ENCODE measurements at places on chromosomes 1 and 21.

DNA sequence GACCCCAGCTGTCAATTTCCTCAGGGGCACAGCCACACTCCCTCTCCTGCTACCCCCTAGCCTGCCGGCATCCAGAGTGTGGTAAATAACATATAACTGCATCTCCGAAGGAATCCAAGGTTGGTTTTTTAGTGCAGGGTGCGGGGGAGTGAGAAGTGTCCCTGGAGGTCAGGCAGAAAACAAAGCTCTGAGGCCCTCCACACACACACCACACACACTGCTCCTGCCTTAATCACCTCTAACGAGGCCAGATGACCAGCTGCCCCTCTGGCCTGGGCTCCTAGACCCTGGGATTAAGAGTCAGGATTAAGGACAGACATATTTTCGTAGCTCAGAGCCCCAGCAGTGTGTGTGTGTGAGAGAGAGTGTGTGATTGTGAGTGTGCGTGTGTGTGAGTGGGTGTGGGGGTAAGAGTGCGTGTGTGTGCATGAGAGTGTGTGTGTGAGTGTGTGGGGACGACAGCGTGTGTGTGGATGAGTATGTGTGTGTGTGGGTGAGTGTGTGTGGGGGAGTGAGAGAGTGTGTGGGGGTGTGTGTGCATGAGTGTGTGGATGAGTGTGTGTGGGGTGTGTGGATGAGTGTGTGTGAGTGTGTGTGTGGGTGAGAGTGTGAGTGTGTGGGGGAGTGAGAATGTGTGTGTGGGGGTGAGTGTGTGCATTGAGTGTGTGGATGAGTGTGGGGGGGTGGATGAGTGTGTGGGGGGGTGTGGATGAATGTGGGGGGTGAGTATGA, 14.6 kb downstream of the SDC3 start:
- DNase-seq: no peak

GRCh38 chr1:107877092-107877491, 87.9 kb downstream of the VAV3 start:
- peak; percentile 79 for DNase-seq

GRCh38 chr1:92184632-92185031, 33.1 kb upstream of the C1orf146 start:
- DNase-seq: no peak

- peak; percentile 45 for DNase-seq
These were observed 5.1 kb downstream of the TLCD4 start for GRCh38 chr1:95122151-95122697.

GRCh38 chr1:3015744-3016143, 5.5 kb upstream of the ACTRT2 start:
- no peak for DNase-seq

GRCh38 chr1:36947384-36947783, 86.9 kb downstream of the GRIK3 start:
- DNase-seq: no peak

DNA sequence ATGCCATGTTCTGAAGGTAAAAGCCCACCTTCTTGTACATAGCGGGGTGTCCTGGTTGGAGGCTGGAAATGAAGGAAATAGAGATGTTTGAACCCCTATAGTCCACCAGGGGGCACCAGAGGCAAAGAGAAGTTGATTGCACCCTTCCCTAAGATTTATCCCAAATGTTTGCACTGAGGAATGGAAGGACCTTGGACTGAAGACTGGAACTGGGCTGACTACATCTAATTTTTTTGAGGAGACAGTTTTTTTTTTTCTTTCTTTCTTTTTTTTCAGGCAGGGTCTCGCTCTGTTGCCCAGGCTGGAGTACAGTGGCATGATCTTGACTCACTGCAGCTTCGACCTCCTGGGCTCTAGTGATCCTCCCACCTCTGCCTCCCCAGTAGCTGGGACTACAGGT, 55.3 kb upstream of the EIF4G3 start:
- DNase-seq: peak; percentile 76

GRCh38 chr1:26724118-26724517, 28.3 kb downstream of the ARID1A start:
- DNase-seq: no peak

DNA sequence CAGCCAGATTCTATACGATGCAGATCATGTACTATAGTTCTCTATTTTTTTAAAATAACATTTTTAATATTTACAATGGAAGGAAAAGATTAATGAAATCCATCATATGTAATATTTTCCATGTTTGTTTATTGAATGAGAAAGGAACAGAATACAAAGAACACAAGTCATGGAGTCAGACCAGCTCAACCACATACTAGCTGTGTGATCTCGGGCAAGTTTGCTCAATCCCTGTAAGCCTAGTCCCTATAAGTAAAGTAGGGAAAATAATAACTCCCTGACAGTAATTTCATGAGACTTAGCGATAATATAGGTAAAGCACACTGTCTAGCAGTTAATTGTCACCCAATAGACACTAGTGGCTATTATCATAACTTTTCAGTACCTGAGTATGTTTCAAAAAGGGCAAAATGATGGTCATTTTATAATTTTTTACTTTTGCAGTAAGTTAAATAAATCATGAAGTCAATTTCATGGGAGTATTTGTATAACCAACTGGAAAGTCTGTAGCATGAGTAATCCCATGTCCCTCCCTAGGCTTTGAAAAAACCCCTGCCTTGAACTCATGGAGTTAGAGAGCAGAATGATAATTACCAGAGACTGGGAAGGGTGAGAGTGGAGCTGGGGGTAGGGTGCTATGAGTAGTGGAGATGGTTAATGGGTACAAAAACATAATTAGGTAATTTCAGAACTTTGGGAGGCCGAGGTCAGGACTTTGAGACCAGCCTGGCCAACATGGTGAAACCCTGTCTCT, 37.0 kb upstream of the EPS15 start:
- no peak for DNase-seq

GRCh38 chr21:42565206-42565810, 51.7 kb downstream of the SLC37A1 start:
- no peak for DNase-seq

GRCh38 chr1:205543351-205544301, 39.2 kb downstream of the CDK18 start:
- DNase-seq: peak; percentile 42

DNA sequence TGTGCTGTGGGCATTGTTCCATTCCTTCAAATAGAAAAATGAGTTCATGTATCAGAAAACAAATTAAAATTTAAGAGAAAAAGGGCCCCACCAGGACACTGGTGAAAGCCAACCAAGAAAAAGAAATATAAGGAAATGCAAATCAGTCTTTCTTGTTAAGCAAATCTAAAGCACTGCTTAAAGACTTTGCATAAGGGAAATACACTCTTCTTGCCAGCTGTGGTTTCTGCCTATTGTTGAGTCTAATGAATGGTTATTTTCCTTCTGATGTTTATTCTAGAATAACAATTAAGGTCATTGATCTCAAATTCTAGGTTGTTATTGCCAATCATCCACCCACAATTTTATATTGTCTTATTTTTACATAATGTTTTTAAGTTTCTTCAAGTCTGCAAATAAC, 158.6 kb upstream of the SNX7 start:
- no peak for DNase-seq

DNA sequence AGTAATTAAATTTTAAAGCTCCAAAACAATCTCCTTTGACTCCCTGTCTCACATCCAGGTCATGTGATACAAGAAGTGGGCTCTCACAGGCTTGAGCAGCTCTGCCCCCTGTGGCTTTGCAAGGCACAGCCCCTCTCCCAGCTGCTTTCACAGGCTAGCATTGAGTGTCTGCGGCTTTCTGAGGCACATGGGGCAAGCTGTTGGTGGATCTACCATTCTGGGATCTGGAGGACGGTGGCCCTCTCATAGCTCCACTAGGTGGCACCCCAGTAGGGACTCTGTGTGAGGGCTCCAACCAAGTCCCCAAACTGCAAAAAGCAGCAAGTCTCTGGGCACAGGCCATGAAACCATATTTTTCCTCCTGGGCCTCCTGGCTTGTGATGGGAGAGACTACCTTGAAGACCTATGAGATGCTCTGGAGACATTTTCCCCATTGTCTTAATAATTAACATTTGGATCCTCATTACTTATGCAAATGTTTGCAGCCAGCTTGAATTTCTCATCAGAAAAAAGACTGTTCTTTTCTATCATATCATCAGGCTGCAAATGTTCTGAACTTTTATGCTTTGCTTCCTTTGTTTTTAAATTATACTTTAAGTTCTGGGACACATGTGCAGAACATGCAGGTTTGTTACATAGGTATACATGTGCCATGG, 554.1 kb upstream of the OLFM3 start:
- DNase-seq: peak; percentile 27

DNA sequence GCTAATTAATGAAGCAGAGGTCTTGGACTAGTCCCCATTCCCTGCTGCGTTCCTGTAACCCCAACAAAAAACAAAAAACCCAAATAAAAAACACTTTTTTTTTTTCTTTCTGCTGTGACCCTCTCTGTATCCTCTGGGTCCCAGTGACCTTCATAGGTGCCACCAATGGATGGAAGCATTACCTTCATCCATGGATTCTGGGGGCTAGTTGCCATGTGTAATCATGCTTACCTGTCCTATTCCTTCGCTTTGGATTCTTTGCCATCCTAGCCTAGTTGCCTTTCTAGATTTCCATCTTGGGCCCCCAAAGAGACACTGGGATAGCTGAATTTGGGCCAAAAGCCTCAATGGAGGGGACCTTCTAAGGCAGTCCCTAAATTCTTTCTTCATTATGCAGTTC, 1208.7 kb downstream of the BRINP3 start:
- DNase-seq: peak; percentile 14

GRCh38 chr1:150692720-150693119, 4.2 kb downstream of the GOLPH3L start:
- no peak for DNase-seq

DNA sequence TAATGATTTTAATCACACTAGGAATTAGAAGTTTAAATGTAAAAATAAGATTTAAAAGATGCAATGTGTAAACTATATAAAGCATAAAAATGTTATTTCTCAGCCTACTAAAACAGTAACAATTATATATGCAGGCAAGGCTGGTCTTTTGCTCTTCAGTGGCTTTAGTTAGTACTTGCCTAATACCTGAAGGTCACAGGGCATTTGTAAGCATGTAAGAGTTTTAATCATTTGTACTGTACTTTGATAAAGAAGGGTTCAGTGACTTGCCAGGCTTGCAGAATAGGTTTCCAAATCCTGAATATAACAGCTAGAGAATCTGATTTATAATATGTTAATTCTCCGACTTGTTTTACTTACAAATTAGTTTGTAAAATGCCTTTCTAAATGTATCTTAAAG, 256.5 kb downstream of the GPR52 start:
- DNase-seq: no peak

GRCh38 chr21:34535886-34536285, 23.9 kb upstream of the KCNE1 start:
- DNase-seq: no peak

GRCh38 chr1:198734323-198735008, 95.6 kb downstream of the PTPRC start:
- DNase-seq: no peak

DNA sequence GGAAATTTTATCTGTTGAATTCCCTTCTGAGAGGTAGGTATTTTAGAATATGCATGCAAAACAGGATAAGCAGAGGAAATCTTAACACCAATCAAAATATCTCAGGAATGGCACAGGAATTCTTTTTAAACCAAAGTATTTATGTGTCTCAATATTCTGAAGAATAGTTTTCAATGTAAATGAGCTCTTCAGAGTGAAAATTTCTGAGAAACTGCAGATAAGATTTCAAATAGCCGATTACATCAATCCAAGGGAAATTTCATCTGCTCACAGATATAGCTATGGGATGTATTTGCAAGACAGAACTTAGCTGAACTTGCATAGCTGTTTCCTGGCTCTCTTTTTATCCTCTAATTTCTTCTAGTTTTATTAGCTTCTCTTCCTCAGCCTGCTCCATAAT, 209.5 kb downstream of the GRIK1 start:
- DNase-seq: no peak

DNA sequence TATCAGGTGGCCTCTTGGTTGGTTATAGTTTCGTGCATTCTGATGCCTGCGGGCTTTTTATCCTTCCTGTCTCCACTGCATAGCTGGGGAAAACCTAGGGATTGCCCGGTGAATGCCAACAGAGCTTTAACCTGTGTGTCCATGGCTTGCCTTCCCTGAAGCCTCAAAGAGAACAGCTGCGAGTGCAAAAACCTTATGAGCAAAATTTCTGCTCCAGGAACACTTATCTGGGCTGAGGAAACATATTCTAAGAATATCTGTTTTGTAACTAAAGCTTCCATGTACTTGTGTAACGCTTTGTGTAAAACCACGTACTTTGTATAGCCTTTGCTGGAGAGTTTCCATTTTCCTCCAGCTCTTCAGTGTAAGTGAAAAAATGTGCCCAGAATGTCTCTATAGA, 7.2 kb downstream of the CNST start:
- peak; percentile 67 for DNase-seq

GRCh38 chr1:47810964-47811682, 186.1 kb downstream of the TRABD2B start:
- no peak for DNase-seq

DNA sequence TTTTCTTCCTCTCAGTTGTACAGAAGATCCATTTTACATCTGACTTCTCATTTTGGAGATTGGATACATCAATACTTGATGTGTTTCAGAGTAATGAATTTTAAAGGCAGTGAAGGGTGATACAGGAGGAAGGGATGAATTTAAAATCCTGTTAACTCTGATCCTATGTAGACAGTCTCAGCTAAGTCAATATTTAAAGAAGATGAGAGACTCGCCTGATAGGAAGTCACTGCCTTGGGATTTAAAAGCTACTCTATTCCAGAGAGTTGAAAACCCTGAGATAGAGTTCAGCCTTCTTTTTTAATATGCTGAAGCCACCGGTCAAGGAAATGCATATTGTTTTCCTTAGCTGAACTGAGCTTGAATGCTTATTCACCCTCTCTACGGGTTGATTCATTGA, 42.7 kb downstream of the HUNK start:
- no peak for DNase-seq

GRCh38 chr1:108897865-108898720, 21.3 kb downstream of the GPSM2 start:
- DNase-seq: peak; percentile 83

DNA sequence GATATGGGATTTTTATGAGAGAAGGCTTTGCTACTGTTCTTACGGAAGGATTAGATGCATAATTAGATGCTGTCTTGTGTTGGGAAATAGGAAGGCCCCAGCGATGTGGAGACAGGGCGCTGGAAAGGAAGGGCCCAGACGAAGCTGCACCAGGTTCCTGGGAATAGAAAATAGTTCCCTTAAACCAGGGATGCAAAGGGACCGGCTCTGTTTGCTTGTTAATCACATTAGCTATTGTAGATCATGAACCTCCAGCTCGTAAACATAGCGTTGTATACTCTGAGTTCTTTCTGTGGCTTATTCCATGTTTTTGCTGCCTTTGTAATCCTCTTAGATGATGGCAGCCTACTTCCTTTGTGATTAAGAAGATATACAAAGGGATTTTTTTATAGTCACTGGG, 79.8 kb upstream of the COX20 start:
- DNase-seq: no peak

GRCh38 chr1:228848406-228848805, 113.1 kb downstream of the RHOU start:
- DNase-seq: peak; percentile 30

DNA sequence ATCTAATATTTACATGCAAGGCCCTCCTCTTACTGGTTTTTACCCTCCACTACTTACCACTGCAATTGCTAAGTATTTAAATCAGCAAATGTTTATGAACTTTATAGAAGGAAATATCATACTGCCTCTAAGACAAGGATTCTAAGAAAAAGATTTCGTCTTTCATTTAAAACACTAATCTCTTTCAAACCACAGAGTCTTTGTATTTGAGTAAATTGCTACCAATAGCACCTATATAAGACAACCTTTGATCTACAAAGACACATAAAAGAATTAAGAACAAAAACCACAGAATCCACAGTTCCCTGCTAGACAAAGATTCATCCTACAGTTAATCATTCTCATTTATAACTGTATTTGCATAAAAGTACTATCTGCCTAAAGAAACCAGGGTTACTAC, 37.6 kb downstream of the RNF115 start:
- no peak for DNase-seq

Measured in hematopoietic multipotent progenitor cell treated with erythropoietin and hydrocortisone succinate and interleukin-3 and kit ligand, for 6 days (in vitro differentiated cells).